Colonic mucosa (tissue), 4 donors: ENCODE measurements at places on chromosomes 7 and 10. TPM values are rescaled to one million over a fixed set of nuclear protein-coding genes. Genes with fewer than 3 reads are reported as not detected.

- H3K4me3 ChIP-seq, result peak overlapping the region; percentile 10
- H3K36me3 ChIP-seq, result no peaks in the 10 kb centered on the region
- H3K4me1 ChIP-seq, result peaks cover 13% of the 10 kb centered on the region
- no peaks in the 10 kb centered on the region for H3K27me3 ChIP-seq
These were observed 28.1 kb downstream of the ARL4A start for GRCh38 chr7:12715372-12716133.

GRCh38 chr10:109430799-109431198 is 492.5 kb downstream of the XPNPEP1 start:
- no peak overlapping the region for H3K4me3 ChIP-seq
- no peak overlapping the region for H3K27ac ChIP-seq
- no peaks in the 10 kb centered on the region for H3K27me3 ChIP-seq
- no peaks in the 10 kb centered on the region for H3K36me3 ChIP-seq
- H3K4me1 ChIP-seq, result no peaks in the 10 kb centered on the region

DNA sequence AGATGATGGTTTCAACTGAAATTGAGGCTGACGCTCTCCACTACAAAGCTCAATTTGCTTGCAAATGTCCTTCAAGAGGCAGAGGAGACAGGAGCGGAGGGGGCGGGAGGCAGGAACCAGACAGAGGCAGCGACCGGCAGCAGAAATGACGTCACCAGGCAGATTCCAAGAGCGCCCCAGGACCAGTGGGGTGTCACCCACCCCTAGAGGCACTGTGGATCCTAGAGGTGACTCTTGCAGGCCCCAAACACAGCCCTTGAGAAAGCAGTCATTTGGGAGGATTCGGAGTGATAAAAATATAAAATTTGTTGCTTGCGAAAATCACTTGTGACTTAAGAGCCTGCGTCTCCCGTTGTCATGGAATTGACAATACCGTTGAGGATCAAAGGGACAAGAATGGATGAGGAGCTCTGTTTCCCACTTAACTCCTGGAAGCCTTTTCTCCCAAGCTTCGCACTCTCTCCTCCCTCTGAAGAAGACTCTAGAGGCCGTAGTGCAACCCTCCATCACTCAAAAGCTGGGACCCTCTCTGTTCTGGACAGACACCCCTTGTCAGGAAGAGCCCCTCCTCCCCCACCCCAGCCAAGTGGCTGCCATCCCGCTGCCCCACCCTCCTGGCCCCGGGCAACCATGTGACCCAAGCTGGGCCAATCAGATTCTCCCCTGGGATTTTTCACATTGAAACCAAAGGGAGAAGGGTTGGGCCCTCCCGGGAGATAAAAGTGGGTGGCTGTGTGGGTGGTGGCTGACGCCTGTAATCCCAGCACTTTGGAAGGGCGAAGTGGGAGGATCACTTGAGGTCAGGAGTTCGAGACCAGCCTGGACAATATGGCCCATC is 16.3 kb upstream of the SLC29A4 start:
- H3K4me3 ChIP-seq, result no peak overlapping the region
- no peaks in the 10 kb centered on the region for H3K27me3 ChIP-seq
- H3K27ac ChIP-seq, result no peak overlapping the region
- H3K36me3 ChIP-seq, result no peaks in the 10 kb centered on the region

DNA sequence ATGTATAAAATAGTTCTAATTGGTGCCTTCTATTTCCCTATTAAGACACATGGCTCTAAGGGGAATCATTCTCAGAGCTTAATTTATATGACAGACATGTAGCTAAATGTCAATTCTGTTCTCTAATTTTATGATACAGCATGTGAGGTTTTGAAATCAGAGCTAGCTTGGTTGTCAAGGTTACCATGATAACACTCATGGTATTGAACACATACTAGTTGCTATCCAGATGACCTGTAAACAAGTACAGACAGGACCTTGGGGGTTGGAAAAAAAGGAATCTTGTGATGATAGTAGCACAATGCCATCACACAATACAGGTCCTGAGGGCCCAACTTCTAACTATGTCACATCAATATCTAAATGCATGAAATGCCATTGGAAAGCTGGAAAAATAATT is 49.2 kb downstream of the RHOBTB1 start:
- H3K27ac ChIP-seq, result no peak overlapping the region
- H3K4me3 ChIP-seq, result no peak overlapping the region
- no peak for DNase-seq

GRCh38 chr7:155326385-155326784 is 28.7 kb downstream of the INSIG1 start:
- H3K36me3 ChIP-seq, result no peaks in the 10 kb centered on the region
- no peak overlapping the region for H3K4me3 ChIP-seq
- no peaks in the 10 kb centered on the region for H3K4me1 ChIP-seq
- H3K27me3 ChIP-seq, result peaks cover 3% of the 10 kb centered on the region

DNA sequence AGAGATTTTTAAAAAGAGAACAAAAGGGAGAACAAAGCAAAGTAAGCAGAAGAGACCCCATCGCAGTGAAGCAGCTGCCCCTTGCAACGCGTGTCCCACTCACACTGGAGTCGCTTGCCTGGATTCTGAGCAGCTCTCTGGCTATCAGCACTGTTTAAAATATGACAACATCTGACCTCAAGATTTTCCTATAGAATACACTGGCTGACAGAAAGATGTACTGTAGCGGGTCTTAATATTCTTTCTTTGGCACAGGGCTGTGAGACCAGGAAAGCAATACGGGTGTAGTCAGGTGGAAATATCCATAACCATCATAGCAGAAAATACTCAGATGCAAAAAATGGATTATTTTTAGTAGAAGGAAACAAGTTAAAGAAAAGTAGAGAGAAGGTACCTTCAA is 125.7 kb upstream of the TNS3 start:
- no peak overlapping the region for H3K4me3 ChIP-seq
- DNase-seq, result no peak
- no peak overlapping the region for H3K27ac ChIP-seq
- no peaks in the 10 kb centered on the region for H3K27me3 ChIP-seq

Gene GCK
- 0.17 TPM for total RNA-seq
